Activated gamma-delta T cell (primary cell): ENCODE measurements at places on chromosomes 2 and 18.

DNA sequence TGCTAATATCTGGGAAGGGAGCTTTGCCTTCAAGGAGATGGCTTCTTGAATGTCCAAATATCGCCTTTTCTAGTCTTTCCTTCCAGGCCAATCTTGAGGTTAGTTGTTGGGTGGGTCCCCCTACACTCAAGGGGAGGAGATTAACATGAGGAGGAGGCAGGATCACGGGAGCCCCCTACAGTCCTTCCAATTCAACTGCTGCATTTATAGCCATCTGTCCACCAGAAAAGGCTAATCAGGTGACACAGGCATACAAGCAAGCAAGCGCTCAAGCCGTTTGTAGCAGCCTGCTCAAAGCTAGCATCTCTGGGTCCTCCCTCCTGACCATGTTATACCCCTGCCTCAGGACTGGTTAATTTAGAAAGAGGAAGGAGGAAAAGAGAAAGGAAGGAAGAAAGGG lies 87.6 kb downstream of the MRPS9 start:
- no peak for DNase-seq

GRCh38 chr2:216774620-216775019 lies 79.3 kb upstream of the IGFBP5 start:
- no peak for DNase-seq

- no peak for DNase-seq
These were observed 906.6 kb upstream of the CDH2 start for GRCh38 chr18:29083545-29083944.

- DNase-seq: no peak
These were observed 173.1 kb upstream of the NYAP2 start for GRCh38 chr2:225226441-225226840.

DNA sequence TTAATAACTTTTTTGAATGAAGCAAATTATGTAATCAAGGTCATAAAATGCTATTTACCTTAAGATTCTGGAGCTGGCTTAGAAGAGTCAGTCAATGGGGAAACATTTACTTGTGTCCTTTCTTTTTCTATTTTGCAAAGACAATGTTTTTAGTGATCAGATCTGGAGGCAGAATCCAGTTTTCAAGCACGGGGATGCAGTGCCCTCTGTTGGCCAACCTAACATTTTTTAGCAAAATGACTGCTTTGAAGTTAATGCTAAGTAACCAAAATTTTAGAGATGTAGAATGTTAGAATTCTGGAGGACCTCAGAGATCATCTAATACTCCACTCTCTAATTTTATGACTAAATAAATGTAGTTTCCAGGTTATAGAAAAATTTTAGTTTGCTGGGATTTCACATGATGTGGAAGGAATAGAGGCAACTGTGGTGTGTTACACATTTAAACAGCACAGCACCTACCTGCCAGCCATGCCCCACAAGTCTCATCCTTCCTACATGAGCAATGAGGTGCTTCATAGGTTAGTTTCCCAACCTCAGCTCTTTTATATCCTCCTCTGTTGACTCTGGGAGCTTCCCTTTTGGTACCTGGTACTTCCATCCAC lies 23.6 kb upstream of the SLC9A4 start:
- no peak for DNase-seq

DNA sequence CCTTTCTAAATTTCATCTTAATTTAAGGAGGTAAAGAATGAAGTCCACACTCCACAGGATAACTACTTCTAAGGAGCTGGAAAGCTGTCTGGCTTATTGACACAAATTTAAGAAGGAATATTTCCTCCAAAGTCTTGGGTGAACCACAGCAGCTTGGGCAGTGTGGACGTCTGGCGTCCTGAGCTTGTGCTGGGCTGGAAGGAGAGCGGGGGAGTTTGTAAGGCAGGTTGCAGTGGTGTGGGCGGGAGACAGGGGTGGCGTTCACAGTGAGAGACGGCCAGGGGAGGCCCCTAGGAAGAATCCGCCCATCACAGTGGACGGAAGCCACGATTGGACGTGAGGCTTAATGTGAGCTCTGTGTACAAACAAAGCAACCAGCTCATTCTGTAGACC lies 25.7 kb downstream of the ADI1 start:
- DNase-seq: no peak

DNA sequence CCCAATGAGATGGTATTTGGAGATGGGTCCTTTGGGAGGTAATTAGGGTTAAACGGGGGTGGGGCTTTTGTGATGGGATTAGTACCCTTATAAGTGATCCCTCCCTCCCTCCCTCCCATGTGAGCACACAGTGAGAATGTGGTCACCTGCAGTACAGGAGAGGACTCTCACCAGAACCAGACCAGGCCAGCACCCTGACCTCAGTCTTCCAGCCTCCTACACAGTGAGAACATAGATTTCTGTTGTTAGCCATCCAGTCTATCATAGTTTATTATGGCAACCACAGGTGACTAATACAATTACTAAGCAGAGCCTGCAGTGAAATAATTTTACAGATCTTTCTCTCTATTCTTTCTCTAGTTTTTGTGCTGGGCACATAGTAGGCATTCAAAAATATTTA lies 137.7 kb upstream of the PKDCC start:
- DNase-seq: no peak

- no peak for DNase-seq
These were observed 344.0 kb downstream of the SOX11 start for GRCh38 chr2:6036211-6036610.

GRCh38 chr2:120108049-120108448 lies 95.2 kb downstream of the EPB41L5 start:
- no peak for DNase-seq

DNA sequence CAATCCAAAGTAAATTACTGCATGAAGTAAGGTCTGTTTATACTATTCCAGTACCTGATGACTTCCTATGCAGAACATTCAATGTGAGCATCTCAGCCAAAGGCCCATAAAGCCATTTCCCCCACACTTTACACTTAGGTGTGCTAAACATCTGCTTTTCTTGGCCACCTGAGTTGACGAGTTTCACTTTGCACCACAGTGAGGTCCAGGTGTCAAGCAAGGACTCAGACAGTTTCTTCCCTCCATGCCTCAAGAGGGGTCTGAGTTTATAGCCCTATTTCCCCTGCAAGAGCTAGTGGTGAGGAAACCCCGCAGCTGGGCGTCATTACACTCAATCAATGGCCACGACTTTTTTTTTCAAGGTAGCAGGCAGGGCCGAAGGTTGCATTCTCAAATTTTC lies 107.7 kb downstream of the MREG start:
- no peak for DNase-seq
